Activated CD8-positive, alpha-beta memory T cell treated with anti-CD3 and anti-CD28 coated beads for 1 hour (primary cell): ENCODE measurements at places on chromosomes 7 and 10.

GRCh38 chr10:101293007-101293723 is 60.8 kb upstream of the BTRC start:
- DNase-seq, result no peak

- DNase-seq, result no peak
Measured at GRCh38 chr7:41685684-41686083, 17.2 kb downstream of the INHBA start.

GRCh38 chr7:70631718-70632117 is 500.2 kb upstream of the GALNT17 start:
- DNase-seq, result no peak

DNA sequence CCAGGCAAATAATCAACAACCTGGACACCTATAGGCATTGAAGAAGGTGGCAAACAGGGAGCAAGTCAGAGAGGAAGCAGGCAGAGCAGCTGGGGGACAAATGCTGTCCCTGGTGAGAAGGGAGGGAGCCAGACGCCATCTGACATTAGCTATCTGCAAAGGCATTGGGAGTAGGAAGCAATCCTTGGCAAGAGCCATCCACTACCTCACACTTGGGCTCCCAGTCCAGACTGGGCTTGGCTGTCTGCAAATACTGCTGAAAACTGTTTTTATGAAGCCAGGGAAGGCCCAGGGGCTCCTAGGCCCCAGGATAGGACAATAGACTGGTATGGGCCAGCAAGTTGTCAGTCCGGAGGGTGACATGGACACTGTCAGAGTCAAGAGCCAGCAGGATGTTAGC is 132.5 kb downstream of the SORBS1 start:
- DNase-seq, result no peak

DNA sequence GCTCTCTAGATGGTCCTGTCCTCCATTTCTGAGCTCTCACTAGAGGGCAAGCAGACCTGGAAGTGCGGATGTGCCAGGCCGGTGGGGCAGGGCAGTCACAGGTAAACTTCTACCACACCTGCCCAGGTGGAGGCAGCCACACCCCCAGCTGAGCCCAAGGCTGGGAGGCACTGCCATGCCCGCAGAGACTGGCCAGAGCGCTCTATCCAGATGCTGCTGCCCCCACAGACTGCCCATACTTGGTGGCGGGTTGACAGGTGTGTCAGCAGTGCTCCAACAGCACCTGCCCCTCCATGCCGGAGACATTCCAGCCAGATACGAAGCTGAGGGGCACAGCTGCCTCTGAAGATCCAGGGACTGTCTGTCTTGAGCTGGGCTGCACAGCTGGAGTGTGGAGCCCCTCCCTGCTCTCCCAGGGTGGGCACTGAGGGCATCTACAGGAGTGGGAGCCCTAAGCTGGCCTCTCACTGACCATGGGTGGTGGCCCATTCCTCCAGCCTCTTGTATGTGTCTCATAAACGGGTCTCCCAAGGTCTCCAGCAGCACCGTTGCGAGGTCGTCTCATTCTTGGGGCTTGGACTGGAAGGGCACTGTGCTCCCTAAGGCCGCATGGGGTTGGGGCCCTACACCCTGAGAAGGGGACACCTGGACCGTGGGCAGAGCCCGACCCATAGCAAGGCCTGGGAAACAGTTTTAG is 38.2 kb upstream of the PPIF start:
- no peak for DNase-seq

DNA sequence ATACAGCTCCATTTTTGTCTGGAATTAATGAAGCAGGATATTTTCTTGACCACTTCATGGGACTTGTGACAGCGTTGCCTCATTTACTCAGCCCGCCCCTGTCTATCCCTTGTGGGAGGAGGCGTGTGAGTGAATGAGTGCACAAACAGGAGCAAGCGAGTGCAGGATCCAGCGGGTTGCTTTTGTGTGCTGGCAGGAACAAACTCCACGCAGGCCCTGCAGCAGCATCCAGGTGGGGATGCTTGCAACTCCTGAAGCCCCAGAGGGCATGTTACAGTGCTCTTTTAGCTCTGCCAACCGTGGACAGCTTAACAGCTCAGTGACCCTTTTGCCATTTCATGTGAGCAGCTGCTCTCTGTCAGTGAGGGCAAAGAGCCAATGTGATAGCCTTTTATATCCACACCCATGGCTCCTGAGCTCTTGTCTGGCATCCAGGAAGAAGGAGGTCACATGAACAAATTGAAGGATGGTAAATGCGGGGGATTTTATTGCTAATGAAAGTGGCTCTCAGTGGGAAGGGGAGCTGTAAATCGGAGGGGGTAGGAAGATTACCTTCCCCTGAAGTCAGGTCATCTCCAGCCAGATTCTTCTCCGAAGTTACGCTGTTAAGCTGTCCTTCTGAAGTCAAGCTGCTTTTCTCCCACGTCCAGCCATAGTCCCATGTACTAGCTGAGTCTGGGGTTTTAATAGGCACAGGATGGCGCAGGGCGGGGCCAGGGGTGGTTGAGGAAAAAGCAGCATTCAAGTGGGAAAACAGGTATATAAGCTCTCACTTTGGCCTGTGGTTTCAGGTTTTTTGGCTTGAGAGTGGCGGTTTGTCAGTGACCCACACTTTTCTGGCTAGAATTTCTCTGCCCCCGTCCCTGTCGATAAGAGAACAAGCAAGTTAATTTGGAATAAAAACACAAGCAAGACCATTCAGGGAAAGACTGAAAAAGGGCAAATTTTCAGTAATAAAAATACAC is 714.7 kb upstream of the MBL2 start:
- DNase-seq, result no peak

GRCh38 chr10:126663328-126663727 is 7.2 kb downstream of the C10orf90 start:
- DNase-seq, result no peak
